ENCODE measurements at places on chromosomes 5 and 9. TPM values are rescaled to one million over a fixed set of nuclear protein-coding genes. Genes with fewer than 3 reads are reported as not detected.

The THBS4 gene
- 10.3 TPM for total RNA-seq

The TMEFF1 gene
- total RNA-seq, result 8.3 TPM

The ANKRD55 gene
- total RNA-seq, result 0.41 TPM

The NR6A1 gene
- total RNA-seq, result 1.6 TPM

The ATP10B gene
- total RNA-seq, result 0.56 TPM

The WDR38 gene
- 0.32 TPM for total RNA-seq

GRCh38 chr9:129860653-129861446 is 25.6 kb downstream of the USP20 start:
- no peak for ATAC-seq

GRCh38 chr9:111992523-111992922 is 95.9 kb downstream of the UGCG start:
- no peak for ATAC-seq

GRCh38 chr9:99848447-99848846 is 26.8 kb downstream of the NR4A3 start:
- no peak for ATAC-seq

DNA sequence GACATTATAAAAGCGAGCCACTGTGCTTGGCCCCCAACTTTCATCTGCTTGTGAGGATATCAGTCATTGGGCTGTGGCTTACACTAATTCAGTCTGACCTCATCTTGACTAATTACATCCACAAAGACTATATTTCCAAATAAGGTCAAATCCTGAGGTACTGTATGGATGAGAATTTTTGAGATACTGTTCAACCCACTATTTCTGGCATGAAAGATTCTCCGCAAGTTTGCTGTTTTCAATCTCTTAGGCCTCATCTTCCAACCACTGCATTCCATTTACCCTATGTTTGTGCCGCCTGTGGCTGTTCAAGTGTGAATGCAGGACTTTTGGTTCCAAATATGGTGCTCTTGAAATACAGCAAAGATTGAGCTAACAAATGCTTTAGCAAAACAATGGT is 400.9 kb upstream of the SGCD start:
- ATAC-seq, result no peak

DNA sequence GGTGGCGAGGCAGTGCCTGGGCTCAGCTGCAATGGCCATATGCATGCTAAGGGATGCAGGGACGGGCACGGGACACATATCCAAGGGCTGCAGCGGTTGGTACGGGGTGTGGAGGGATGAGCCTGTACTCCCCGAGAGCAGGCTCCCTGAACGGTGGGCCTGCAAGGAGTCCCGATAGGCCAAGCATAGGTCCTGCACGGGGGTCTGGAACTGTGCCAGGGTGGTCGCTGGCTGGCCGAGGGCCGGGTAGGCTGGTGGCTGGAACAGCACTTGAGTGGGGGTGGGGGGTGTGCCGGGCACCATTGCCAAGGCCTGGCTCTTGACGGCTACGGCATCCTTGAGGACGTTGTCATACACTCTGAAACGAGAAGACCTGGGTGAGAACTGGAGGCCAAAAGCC is 24.1 kb downstream of the FABP6 start:
- ATAC-seq, result no peak

DNA sequence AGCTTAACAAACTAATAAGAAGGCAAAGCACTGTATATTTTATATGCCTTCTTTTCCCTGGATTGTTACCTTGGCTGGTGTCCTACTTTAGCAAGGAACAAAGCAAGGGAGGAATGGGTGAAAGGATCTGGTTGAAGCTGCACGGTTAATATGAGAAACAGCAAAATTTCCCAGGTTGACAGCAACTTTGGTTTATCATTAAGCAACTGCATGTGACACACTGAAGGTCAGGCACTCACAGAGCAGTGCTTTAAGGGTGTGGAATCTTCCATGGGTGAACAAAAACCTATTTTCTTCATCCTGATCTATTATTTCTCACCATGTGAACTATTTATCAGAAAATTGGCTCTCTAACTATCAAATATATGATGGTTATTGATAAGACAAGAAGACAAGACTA is 109.0 kb upstream of the ATP10B start:
- ATAC-seq, result no peak

DNA sequence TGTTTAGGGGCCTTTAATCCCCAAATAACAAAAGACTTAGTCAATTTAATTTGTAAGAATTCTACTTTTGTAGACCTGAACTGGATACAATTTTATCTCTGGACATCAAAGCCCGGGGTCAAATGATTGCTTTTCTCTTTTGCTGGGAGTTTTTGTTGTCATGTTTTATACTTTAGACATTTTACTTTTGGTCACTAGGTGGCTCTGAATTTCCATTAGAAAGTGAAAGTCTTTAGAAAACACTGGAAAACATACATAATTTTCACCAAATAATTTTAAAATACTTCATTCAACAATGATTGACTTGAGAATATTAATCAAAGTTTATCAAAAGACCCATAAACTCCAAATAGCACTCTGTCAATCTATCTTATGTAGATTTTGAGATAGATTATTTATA is 2.8 kb upstream of the PCA3 start:
- ATAC-seq, result no peak

DNA sequence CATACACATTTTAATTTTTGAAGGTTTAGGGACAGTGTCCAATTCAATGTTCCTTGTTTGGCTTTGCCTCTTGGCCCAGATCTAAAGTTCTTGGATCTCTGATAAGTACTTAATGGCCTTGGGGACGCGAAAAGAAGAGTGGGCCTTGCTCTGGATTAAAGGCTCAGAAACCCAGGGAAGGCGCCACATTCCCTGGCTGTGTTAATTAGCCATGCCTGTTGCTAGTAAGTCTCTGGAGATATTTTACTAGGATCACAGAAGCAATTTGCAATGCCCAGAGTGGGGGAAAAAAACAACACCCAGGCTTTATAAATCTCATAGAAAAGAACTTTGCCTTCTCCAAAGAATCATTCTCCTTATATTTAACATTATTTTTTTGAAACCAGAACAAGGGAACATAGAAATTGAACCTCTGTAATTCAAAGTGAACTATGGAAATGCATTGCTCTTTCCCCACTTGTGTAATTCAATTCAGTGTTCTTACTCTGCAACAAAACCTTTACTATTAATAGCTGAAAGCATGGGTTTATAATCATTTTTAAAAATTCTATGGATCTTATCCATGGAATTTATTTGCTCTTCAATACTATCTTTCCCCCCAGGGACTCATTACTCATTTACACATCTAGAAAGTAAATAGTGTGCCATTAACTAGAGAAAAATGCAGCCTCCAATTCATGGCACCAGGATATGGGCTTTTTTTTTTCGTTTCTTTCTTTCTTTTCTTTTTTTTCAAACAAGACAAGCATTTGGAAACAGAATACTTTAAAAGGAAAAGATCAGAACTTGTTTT is 172.2 kb upstream of the ANKRD55 start:
- no peak for ATAC-seq

DNA sequence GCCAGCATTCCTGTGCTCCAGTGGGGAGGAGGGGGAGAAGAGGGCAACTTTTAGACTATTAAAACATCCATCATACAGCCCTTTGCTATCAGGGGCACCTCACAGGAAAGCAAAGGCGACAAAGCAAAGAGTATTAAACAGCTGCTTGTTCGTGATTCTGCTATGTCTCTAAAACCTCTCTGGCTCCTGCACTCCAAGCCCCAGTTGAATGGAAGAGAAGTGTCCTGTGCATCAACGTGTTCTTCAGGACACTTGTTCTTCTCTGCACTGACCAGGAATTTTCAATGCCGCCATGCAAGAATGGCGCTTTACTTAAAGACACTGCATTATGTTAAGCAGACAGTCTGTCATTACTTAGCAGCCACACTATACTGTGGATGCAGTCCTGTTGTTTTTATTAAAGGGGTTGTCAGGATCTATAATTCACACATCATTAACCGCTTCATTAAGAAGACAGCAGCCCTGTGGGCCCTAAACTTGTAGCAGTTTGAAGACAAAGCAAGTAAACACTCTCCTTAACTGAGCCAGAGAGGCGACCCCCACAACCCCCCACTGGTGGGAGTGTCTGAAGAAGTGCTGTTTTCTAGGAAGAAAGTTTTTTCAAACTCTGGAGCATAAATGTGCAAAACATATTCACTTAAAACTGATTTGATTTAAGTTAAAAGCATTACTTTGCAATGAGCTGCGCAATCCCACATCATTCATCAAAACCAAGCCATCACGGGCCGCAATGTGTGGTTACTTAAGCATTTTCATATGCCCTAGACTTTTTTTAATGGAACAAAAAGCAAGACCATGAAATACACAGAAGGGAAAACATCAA is 164.5 kb downstream of the ZNF608 start:
- peak; percentile 52 for ATAC-seq

GRCh38 chr5:140286424-140286823 is 16.5 kb downstream of the PFDN1 start:
- no peak for ATAC-seq
